ELR (cell line): ENCODE measurements at places on chromosomes 12 and 14.

- DNase-seq: no peak
Measured at GRCh38 chr12:131371401-131372170, 339.3 kb upstream of the SFSWAP start.

DNA sequence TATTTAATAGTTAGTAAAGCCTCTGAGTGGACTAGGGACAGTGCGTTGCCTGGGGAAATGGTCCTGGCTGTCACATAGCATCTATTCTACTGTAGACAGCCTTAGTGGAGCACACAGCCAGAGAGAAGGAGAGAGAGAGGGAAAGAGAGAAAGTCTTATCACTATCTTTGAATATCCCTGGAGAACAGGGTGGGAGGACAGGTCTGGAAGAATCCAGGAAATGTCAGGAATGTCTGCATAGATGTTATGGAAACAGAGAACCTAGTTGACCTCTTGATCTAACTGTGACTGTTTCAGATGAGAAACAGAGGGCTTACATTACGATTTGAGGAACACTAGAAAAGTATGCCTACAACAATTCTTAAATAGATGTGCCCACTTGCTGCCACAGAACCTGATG is 92.8 kb downstream of the SLC15A5 start:
- no peak for DNase-seq

- DNase-seq: peak; percentile 54
Measured at GRCh38 chr12:11657511-11657910, 8.0 kb downstream of the ETV6 start.

- no peak for DNase-seq
Measured at GRCh38 chr12:10701131-10701681, 21.9 kb downstream of the YBX3 start.

GRCh38 chr12:14167005-14167628 is 185.7 kb upstream of the GRIN2B start:
- peak; percentile 61 for DNase-seq

DNA sequence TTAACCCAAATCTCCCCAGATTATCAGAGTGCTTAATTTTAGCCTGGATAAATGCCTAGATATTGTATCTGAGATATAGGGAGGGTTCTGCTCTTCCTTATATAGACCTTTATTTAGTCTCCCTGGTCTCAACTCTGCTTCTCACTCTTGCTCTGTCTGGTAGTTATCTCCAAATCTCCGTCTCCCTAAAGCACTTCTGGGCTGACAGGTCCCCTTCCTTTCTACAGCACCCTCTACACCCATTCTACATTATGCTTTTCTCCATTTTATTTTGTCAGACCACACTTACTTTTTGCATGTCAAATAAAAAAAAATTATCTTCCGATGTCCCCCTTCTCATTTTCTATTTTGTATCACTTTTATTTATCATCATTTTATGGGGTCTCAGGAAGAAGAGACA is 2.0 kb upstream of the ERC1 start:
- DNase-seq: no peak

- DNase-seq: no peak
Measured at GRCh38 chr14:100325231-100325632, 2.1 kb downstream of the SLC25A47 start.

- DNase-seq: peak; percentile 49
Measured at GRCh38 chr12:88242571-88242925, 100.4 kb downstream of the TMTC3 start.

- peak; percentile 20 for DNase-seq
Measured at GRCh38 chr12:26830363-26830762, 2.6 kb downstream of the ITPR2 start.

GRCh38 chr14:21093769-21094681 is 4.4 kb downstream of the ZNF219 start:
- DNase-seq: no peak

DNA sequence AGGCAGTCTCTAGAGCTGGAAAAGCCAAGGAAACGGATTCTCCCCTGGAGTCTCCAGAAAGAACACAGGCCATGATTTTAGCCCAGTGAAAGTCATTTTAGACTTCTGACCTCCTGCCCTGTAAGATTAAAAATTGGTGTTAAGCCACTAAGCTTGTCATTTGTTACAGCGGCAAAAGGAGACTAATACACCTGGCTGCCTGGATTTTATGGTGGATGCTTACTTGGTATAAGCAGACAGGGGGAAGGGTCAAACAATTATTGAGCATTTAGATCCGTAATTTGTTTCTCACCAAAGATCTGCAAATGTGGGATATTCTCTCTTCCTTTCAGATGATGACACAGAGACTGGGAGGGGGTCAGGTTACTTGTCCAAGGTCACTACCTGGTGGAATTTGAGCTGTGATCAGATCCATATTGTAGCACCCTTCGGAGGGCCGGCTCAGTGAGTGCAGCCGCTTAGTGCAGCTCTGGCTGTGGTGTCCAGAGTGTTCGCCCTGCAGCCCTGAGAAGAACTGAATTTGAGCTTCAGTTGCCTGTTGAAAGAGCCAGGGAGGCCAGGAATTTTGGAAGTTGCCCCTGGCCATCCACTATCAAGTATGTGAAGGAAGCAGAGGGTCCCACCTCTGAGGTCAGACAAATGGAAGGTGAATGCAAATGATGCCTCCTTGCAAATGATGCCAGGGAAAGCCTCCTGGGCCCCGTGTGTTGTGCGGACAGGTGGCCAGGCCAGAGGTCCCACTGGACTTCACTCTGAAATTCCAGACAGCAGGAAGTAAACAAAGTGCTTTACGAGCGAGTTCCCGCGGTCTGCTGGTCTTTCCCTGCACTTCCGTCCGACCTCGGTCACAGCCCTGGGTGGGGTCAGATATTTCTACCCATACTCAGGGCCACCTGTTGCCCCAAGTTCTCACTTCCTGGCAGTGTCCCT is 15.1 kb downstream of the GLRX5 start:
- no peak for DNase-seq

- DNase-seq: no peak
Measured at GRCh38 chr12:7118881-7119280, 9.8 kb downstream of the RBP5 start.

DNA sequence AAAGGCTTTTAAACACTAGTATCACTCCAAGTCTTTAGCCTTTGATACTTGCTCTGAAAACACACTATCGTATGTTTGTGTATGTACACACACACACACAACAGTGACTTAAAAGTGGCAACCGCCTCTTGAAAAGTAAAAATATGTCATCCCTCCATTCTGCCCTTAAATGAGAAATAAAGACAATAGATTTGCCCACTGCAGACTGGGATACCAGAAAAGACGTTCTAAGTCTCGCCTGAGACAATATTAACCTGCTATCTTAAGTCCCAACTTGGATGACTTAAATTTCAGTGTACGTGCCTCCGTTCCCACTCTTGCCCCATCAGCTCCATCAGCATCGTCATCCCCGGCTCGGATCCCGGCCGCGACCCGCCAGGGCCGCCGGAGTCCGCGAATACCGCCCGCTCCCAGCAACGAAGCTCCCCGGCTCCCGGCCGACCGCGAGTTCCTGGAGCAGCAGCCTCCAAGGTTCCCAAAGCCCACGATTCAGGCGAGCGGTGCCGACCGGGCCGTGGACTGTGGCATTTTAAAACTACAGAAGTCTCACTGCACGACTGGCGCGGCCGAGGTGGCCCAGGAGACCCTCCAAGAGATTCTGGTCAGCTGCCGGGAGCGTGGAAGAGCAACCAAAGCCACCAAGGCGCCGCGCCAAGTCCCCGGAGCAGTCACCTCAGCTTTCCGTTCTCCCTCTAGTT is 2.8 kb upstream of the ARID2 start:
- peak; percentile 62 for DNase-seq

DNA sequence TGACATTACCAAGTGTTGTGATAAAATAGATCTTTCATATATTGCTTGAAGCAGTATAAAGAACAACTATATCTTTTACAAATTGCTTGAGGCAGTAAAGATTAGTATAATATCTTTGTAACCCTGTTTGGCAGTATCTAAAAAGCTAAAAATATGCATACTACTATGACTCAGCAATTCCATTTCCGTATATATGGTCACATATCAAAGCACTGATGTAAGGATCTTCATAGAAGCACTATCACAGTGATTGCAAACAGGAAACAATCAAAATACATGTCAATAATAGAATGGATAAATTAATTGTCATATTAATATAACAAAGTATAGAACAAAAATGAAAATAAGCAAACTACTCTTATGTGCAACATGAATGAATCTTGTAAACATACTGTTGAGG is 158.4 kb upstream of the IGF1 start:
- peak; percentile 61 for DNase-seq

DNA sequence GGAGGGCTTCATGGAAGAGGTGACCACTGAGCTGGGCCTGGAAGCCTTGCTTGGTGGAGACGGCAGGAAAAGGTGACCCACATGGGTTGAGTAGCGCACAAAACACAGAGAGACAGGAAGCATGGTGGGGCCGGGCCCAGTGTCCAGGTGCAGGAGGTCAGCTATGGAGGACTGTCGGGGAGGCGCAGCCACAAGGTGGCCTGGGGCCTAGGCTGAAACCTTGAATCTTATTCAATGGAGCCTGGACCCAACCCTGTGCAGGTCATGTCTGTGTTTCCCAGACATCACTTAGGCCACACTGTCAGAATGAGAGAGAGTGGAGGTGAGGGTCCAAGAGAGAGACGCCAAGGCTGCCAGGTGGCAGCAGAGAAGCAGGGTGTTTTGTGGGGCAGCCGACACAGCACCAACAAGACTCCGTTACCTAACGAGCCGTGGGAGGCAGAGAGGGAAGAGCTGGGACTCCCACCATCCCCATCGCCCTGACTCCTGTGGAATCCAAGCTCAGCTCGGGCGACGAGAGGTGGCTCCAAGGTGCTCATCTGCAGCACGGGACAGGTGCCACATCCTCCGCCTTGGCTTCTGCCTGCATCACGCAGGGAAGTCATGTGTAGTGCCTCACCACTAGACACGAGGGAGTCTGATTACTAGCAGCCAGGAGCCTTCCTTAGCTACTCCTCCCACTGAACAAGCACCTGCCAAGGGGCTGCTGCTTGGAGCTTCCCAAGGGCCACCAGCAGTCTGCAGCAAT is 38.7 kb downstream of the DEGS2 start:
- no peak for DNase-seq

- DNase-seq: no peak
Measured at GRCh38 chr14:69423279-69423678, 24.8 kb downstream of the SLC39A9 start.

DNA sequence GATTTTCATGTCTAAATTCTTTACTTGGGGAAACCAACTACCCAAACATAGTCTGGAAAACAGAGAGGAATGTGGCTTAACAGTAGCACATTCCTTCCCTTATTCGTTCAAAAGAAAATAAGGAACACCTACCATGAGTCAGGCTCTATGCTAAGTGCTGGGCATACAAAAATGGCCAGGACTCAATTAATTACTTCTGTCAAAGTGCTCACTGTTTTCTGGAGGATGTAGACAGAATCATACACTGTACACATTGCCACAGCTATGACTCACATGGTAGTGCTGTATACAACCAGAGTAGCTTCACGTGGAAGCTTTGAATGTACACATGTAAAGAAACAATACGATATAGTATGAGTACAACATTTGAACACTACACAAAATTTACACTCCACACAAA is 50.1 kb downstream of the SLC25A21 start:
- DNase-seq: peak; percentile 61

DNA sequence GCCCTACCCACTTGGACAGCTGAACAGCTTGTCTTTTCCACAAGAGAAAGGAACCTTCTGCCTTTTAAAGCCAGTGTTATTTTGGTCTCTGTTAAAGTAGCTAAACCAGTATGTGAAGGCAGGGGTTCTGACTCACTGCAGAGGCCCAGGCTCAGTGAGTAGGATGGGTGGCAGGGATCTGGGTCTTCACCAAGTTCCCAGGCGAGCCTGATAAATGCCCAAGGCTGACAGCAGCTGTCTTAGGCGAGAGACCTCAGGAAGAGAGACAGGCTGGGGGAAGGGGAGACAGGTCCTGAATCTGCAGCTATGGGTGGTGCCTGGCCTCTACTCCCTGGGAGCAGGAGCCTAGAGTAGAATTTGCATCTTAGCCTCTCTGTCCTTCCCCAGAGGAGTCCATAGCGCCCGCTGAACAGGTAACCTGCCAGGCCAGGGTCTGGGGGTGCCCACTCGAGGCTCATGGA is 18.1 kb upstream of the KIF26A start:
- DNase-seq: no peak

DNA sequence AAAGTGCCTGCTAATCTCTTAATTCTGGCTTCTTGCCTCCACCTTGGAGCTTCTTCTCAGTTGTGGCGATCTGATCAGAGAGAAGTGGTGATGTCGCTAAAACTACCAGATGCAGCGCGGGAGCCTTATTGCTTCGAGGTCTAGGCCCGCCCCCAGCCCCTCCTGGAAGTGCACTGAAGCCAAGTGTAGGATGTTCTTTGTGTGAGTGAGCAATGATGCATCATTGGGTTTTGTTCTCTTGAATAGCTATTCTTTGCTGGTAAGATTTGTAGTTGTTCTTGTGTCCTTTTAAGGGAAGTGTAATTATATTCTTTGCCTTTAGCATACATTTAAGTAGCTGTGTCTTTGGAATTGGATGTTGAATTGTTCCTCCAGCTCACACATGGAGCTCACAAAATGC is 35.8 kb downstream of the MTHFD1 start:
- DNase-seq: peak; percentile 65

- DNase-seq: peak; percentile 62
Measured at GRCh38 chr12:93773122-93773871, 96.1 kb downstream of the CRADD start.

DNA sequence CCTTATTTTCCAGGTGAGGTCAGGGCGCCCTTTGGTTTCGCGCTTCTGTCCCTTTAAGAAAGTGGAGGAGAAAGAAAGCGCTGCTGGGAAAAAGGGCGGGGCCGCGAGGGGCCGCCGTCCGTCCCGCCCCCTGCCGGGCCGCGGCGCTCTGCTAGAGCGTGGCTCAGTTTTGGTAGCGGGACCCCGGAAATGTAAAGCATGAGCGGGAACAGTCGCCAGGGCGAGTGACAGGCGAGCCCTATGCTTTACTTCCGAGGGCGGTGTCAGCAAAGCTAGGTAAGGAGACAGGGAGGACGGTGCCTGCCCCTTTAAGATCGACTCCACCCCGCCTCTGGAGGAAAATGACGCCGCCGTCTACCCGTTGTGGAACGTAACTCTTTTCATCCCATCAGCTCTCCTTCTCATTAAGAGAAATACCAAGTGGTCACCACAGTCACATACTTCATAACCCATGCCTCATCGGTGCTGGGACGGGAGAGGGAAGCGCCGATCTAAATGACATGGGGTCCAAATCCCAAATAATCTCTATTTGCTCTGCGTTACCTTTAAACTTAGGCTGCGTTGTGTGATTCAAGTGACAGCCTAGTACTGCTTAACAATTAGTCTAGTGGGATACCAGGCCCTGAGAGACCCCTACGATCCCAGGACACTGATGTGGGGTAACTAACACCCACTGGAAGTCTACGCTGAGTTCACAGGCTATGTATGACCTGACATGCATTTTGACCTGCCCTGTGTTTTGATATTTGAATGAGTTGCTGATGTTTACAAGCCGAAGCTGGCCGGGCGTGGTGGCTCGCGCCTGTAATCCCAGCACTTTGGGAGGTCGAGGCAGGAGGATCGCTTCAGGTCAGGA is at the start of gene ETFBKMT:
Gene ETFBKMT, plus strand, starts transcription at position 602 of the 856 bp plus-strand sequence. CDS start 2,266 bp downstream, outside the sequence.
- DNase-seq: peak; percentile 96
